ENCODE measurements at places on chromosomes 2 and 18. TPM values are rescaled to one million over a fixed set of nuclear protein-coding genes. Genes with fewer than 3 reads are reported as not detected.

DNA sequence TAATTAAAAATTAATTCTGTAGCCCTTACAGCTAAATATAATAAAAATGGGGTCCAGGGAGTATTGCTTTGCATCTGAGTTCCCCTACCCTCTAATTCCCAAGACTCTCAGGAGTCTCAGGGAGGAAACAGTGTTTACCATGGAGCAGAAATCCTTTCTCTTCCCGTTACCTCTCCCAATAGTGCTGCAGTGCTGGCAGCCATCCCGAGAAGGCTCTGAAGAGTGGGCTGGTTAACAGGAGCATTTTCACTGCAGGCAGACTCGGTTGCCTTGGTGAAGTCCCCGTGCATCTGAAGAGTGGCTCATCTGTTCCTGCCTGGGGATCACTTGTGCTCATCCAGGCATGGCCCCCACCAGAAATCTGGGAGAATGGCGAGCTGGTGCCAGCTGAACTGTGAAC, 41.8 kb upstream of the TMEM178A start:
- no peak overlapping the region for H3K27ac ChIP-seq
- H3K27me3 ChIP-seq: no peaks in the 10 kb centered on the region
- no peak overlapping the region for H3K4me3 ChIP-seq
- DNase-seq: no peak
- H3K36me3 ChIP-seq: no peaks in the 10 kb centered on the region

COL6A3 gene
- total RNA-seq: 156 TPM

DNA sequence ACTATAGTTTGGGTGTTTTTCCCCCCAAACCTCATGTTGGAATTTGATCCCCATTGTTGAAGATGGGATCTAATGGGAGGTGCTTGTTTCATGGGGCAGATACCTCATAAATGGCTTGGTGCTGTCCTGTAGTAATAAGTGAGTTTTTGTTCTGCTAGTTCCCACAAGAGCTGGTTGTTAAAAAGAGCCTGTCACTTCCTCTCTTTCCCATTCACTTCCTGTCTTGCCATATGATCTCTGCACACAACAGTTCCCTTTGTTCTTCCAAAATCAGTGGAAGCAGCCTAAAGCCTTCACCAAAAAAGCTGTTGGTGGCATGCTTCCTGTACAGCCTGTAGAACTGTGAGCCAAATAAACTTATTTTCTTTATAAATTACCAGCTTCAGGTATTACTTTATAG, 768.2 kb upstream of the VRK2 start:
- no peak overlapping the region for H3K4me3 ChIP-seq
- no peaks in the 10 kb centered on the region for H3K4me1 ChIP-seq
- H3K36me3 ChIP-seq: no peaks in the 10 kb centered on the region
- H3K27ac ChIP-seq: no peak overlapping the region
- no peak for DNase-seq

DNA sequence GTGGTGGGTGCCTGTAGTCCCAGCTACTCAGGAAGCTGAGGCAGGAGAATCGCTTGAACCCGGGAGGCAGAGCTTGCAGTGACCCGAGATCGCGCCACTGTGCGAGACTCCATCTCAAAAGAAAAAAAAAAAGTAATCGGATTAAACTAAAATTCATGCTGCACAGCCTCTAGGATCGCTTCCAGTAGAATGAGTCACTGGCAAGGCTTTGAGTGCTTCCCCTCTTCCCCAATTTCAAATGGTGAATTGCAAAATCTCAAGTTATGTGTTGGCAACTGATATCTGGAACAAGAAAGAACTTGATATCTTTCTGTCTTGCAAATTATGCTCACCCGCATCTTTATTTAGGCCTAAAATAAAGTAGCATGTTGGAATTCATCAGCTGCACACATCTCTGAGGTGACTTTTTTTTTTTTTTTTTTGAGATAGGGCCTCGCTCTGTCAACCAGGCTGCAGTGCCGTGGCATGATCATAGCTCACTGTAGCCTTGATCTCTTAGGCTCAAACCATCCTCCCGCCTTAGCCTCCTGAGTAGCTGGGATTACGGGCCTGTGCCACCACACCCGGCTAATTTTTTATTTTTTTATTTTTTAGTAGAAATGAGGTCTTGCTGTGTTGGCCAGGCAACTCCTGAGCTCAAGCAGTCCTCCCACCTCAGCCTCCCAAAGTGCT, 12.7 kb downstream of the TTC39C start:
- no peaks in the 10 kb centered on the region for H3K27me3 ChIP-seq
- H3K4me1 ChIP-seq: no peaks in the 10 kb centered on the region
- no peak overlapping the region for H3K27ac ChIP-seq
- no peaks in the 10 kb centered on the region for H3K36me3 ChIP-seq
- no peak overlapping the region for H3K4me3 ChIP-seq

GRCh38 chr2:157172866-157173578, 84.5 kb upstream of the GALNT5 start:
- peak overlapping the region; percentile 66 for H3K27ac ChIP-seq
- H3K27me3 ChIP-seq: no peaks in the 10 kb centered on the region
- H3K4me1 ChIP-seq: no peaks in the 10 kb centered on the region
- no peak for DNase-seq

- no peak overlapping the region for H3K27ac ChIP-seq
- no peaks in the 10 kb centered on the region for H3K4me1 ChIP-seq
- DNase-seq: no peak
- no peaks in the 10 kb centered on the region for H3K36me3 ChIP-seq
Observed at GRCh38 chr2:139684286-139684860, 904.2 kb upstream of the NXPH2 start.

- no peaks in the 10 kb centered on the region for H3K27me3 ChIP-seq
- H3K36me3 ChIP-seq: peaks cover 3% of the 10 kb centered on the region
- no peak overlapping the region for H3K4me3 ChIP-seq
- H3K4me1 ChIP-seq: no peaks in the 10 kb centered on the region
Observed at GRCh38 chr2:202786842-202787241, 84.7 kb downstream of the ICA1L start.

MC2R gene
- not detected for total RNA-seq

HRH4 gene
- total RNA-seq: not detected

DNA sequence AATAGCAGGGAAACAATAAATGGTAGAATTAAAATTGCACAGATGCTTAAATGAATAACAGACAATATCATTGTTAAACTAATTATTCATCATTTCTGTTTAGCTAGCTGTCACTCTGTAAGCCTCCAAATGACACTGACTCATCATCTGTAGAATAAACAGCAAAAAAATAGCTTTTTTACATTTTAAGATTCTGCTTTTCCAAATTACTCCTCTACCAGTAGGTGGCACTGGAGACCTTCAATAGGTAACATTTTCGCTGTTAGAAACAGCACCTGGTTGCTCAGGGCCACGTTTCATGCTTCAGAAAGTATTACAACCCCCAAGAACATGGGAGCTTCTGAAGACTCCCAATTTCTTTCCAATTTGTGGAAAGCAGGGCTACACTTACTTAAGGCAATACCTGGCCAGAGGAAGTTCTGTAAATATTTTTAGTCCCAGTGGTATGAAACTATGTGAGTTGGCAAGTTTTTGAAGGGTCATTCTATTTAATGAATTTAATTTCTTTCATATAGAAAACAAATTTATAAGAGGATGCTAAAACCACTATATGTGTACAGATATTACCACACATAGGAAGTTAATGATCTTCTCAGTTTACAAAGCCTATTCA, 45.4 kb downstream of the TTN start:
- no peaks in the 10 kb centered on the region for H3K4me1 ChIP-seq
- H3K27me3 ChIP-seq: no peaks in the 10 kb centered on the region
- H3K36me3 ChIP-seq: no peaks in the 10 kb centered on the region
- no peak overlapping the region for H3K27ac ChIP-seq

- H3K27me3 ChIP-seq: no peaks in the 10 kb centered on the region
- peaks cover 3% of the 10 kb centered on the region for H3K4me1 ChIP-seq
- no peaks in the 10 kb centered on the region for H3K36me3 ChIP-seq
- peak; percentile 64 for DNase-seq
- no peak overlapping the region for H3K4me3 ChIP-seq
Observed at GRCh38 chr2:42125841-42126594, 43.1 kb upstream of the EML4 start.
